ENCODE measurements at places on chromosomes 13 and 19.

GRCh38 chr19:29371251-29372090 is 154.3 kb upstream of the VSTM2B start:
- DNase-seq: no peak

GRCh38 chr19:4547303-4548237 is 7.7 kb upstream of the LRG1 start:
- no peak for DNase-seq

GRCh38 chr13:36344173-36344572 is 2.0 kb downstream of the SPART start:
- DNase-seq: no peak

- no peak for DNase-seq
Observed at GRCh38 chr13:44155422-44156293, 218.0 kb upstream of the SERP2 start.

DNA sequence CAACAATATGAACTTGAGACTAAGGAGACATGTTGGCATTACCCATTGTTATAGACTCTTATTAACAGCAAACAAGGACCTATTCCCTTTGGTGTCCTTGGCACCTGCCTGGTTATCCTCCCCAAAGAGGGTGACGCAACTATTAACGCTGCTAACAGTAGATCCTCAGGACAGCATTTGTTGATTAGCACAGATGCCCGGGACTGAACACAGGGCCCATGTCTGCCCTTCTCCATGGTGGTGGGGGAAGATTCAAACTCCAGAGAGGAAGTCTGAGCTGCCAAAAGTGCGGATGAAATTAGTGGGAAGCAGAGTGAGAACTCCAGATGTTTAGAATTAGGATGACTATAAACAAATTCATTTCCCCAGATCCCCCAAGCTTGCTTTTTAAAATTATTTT is 101.2 kb upstream of the RAP2A start:
- no peak for DNase-seq

GRCh38 chr19:18152442-18152816 is 534 bp upstream of the PIK3R2 start:
- peak; percentile 99 for DNase-seq

DNA sequence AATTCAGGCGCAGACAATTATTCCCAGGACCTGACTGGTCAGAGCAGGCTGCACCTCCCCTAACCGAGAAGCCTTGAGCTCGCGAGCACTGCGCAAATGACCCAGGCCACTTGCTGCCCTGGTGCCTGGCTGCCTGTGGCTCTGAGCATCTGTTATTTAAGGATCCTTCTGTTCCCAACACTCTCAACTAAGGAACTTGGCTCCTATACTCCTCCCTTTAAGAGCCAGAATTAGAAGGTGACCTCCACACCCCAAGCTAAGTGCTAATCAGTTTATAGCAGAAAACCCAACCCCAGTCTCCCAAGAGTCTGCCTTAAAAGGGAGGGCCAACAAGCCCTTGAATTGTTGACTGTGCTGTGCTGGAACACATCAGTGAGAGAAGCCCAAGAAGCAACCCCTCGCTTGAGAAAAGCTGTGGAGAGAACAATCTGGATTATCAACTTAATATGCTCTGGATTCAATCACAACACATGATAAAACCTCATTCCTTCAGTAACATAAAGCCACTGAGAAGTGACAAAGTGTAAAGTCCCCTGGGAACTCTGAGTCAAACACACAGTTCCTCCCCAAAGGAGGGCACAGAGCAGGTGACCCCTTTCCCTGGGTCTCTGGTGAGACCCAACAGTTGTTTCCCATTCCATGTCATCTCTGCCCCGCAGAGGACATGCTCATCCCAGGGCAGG is 14.6 kb downstream of the AKAP8L start:
- DNase-seq: no peak

DNA sequence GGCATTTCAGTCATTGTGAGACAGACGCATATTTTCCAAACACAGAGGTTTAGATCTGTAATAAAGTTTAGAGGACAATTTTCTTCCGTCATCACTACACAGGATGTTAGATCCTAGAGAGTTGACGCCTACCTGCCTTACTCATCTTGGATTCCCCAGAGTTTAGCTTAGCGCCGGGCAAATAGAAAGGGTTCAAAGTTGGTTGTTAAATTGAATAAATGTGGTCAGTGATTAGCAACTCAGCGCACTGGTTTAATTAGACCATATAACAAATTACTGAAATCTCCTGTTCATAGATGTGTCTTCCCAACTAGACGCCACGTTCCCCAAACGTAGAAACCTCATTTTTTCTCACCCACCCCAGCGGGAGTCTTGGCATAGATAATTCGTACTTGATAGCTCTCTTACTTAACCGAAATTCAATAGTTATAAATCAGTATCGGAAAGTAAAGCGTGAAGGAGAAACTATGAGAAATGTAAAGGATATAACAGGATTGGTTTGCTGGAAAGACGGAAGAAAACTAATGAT is 726 bp upstream of the UFM1 start:
- DNase-seq: no peak

DNA sequence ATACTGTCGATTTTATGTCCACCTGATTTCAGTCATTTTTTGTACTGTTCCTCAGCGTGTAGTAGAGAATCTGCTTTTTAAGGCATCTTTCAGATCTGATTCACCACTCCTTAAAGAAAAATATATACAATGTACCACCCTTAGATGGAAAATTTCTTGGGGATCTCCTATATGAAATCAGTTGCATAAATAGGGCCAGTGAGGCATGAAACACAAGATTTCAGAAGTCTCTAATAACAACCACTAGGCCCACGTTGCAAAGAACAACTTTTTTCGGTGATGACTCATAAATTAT is 1.4 kb downstream of the USP12 start:
- peak; percentile 12 for DNase-seq

GRCh38 chr19:32837531-32837930 is 32.0 kb downstream of the SLC7A9 start:
- DNase-seq: no peak

GRCh38 chr19:11322269-11323024 is 17.0 kb downstream of the RAB3D start:
- no peak for DNase-seq

GRCh38 chr19:18137657-18138339 is 15.2 kb upstream of the PIK3R2 start:
- DNase-seq: no peak

DNA sequence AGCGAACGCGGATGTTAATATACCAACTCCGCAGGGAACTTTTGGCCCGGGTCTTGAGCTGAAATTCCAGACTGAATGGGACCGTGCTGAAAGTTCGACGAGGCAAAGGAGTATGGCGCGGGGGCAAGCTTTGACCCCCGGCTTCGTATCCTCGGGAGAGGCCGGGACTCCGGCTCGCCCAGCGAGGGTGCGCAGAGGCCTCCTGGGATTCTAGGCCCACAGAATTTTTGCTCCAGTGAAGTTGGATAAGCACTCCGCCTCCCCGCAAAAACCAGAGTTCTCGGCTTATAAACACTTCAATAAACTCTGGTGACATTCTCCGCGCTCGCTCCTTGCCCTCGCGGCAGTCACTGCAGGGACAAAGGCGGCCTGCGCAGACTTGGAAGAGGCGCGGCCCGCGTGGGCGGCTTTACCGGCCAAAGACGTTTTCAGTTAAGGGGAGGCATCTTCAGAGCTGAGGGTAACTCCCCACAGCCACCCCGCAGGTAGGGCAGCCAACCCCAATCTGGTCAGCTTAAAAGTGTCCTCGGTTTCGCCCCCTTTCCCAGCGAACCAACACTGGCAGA is 112.6 kb downstream of the KCNRG start:
- no peak for DNase-seq

GRCh38 chr13:95505265-95505664 is 47.3 kb upstream of the CLDN10 start:
- DNase-seq: no peak

GRCh38 chr13:46655377-46656180 is 102.6 kb downstream of the LRCH1 start:
- DNase-seq: no peak

GRCh38 chr13:109408591-109409382 is 377.6 kb downstream of the IRS2 start:
- DNase-seq: no peak

Measured in GM12891 (cell line).